ENCODE measurements at places on chromosomes 12 and 14.

DNA sequence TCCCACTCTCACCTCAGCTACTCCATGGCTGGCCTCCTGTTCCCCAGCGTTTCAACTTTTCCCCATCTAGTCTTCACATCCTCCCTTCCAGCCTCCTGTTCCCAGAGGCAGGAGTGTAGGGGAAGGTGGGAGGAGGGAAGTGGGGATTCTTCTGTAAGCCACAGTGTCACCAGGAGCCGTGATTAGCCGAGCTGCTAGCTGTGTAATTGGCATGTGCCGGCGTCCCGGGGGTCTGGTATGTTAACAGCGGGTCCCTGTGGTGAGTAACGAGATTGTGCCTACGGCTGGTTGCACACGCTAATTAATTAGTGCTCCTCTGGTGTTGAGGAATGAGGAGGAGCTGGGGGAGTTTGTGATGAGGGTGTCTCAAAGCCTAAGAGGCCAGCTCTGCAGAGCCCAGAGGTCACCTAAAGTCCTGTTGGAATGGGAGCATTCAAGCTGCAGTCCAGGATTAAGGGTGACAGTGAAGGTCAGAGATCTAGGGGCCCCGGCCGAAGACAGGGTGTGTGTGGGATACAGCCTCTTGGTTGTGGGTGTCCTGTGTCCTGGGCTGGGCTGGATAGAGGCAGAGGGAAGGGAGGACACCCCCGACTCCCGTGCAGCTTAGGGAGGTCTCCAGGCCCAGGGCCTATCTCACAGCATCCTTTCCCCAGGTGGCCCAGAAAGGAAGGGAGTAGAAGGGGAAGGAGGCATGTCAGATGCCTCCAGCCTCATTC lies 10.0 kb upstream of the CALCOCO1 start:
- no peak for DNase-seq

DNA sequence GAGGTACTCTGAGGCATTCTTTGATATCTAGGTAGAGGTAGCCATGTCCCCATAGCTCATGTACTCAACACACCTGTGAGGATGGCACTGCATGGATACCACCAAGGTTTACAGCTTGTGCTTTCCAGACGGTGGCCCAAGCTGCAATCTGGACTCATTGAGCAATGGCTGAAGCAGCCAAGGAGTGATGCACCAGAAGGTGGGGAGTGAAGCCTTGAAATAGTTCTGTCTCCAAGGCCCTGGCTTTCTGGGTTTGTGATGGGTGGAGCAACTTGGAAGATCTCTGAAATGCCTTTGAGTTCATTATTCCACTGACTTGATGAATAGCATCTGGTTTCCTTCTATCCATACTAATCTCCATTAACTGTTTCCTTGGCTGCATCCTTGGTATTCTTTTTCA lies 290.0 kb upstream of the NOVA1 start:
- DNase-seq, result no peak

GRCh38 chr14:61516964-61517653 lies 178.2 kb upstream of the HIF1A start:
- DNase-seq, result no peak

- DNase-seq, result no peak
These were observed 359.8 kb downstream of the FOXG1 start for GRCh38 chr14:29126361-29126760.

DNA sequence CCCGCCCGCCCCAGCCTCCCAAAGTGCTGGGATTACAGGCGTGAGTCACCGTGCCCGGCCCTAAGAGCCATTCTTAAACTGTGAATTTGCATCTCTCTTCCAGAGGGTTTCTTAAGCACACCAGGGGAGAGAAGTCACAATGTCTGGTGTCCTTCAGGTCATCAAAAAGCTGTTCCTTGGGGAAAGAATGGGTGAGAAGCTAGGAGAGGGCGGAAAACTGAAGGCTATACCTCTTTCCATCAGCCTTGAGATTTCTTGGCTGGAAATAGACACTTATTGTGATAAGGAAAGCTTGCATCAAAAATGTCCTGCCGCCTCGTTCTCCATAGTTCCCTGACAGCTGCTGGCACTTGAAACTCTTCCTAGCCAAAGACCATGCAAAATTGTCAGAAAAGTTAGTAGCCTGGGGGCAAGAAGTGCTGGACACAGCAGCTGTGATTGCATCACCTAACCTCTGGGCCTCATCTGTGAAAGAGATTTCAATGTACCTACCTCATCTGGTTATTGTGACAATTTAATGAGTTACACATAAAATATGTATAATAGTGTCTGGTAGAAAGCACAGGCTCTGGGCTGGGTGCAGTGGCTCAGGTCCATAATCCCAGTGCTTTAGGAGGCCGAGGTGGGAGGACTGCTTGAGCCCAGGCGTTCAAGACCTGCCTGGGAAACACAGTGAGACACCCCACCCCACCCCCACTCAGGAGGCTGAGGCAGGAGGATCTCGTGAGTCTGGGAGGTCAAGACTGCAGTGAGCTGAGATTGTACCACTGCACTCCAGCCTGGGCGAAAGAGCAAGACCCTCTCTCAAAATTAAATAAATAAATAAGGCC lies 9.7 kb upstream of the UBC start:
- DNase-seq, result no peak

GRCh38 chr14:86799244-86799647 lies 1193.7 kb downstream of the GALC start:
- no peak for DNase-seq

GRCh38 chr12:53053218-53054111 lies 3.6 kb downstream of the TNS2 start:
- DNase-seq, result peak; percentile 29

GRCh38 chr12:57575771-57576612 lies 15.0 kb upstream of the PIP4K2C start:
- DNase-seq, result no peak

- DNase-seq, result no peak
These were observed 29.1 kb downstream of the FSCB start for GRCh38 chr14:44477953-44478352.

DNA sequence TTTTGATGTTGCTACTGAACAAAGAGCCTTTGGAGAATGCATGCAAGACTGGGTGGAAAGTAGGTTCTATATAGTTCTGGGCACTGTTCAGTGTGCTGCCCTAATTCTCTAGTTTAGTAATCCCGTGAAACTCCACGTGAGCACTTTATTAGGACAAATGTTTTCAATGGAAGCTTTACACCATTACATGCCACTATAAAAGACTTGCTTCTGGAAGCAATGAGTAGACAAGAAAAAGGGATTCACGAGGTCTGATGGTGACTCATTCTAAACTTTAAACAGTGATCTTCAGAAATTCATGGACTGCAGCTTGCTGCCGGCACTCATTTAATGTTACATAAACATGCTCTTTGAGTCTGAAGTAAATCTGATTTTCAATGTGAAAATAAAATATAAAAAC lies 22.3 kb downstream of the ATG14 start:
- no peak for DNase-seq

- no peak for DNase-seq
These were observed 56.2 kb upstream of the NTF3 start for GRCh38 chr12:5375547-5376295.

DNA sequence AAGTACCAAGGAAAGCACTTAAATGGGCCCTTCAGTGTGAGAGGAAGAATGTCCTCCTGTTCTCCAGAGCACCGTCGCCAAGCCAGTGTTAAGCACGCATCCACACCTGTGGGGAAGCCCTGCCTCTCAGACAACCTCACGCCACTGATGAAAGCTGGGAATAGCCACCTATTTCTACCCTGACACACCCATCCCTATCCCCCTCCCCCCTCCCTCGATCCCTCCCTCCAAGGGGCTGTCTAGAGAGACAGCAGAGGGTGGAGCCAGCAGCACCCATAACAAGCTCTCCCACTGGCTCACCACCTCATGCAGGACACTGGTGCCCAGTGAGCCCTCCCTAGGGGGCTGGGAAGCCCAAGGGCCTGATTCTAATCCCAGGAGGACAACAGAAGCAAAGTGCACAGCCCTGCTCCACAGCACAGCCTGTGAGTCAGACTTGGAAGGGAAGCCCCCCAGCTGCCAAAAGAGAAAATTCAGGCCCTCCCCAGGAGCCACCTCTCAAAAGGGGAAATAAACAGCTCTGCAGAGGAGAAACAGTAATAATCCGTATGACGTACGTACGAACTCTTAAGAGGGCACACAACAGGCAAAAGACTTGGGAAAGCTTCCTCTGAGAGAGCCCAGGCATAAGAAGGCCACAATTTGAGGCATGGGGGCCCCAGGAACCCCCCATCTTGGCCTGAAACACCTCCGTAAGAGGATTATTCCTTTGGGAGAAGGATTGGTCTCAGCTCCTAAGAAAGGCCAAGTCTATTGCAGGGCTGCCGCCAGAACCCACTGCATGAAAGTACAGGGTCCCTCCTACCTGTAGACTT lies 7.8 kb downstream of the PITPNM2 start:
- DNase-seq, result no peak

DNA sequence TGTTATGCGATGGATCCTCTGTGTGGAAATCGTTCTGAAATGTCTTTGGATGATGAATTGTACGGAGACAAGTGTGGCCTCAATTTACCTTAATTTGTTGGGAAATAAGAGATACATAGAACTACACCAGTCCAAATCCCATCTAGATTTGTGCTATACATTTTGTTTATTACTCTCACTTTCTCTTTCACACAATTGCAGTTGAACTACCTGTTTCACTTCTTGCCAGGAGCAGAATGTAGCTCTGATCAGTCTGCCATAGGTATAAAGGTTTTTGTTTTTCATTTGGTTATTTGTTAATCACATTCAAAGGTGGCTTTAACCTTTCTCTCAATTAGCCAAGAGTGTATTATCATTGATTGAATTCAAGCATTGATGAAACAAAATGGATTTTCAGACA lies 268.2 kb downstream of the SNAPC1 start:
- no peak for DNase-seq

DNA sequence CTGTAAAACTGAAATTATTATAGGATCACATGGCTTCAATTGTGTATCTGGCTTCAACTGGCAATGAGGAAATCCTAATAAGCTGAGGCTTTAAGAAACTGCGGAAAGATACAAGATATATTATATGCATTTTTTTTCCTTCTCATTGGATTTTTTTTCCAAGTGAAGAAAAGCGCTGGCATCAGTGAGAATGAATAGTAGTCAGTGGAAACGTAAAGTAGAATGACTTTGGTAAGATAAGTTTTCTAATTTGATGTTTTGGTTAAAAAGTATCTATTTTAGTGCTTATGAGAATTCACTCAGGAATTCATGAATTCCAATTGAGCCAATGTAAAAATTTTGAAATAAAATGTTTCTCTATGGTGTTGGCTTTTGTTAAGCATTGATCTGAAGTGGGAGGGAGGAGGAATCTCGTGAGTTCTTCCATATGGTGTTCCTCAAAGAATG lies 173.5 kb upstream of the FRMD6 start:
- DNase-seq, result no peak
